Cerebellar cortex (tissue), 1 donor: ENCODE measurements at places on chromosomes 2 and 18.

- DNase-seq: peak; percentile 39
These were observed 218.1 kb downstream of the HNMT start for GRCh38 chr2:138182250-138182936.

DNA sequence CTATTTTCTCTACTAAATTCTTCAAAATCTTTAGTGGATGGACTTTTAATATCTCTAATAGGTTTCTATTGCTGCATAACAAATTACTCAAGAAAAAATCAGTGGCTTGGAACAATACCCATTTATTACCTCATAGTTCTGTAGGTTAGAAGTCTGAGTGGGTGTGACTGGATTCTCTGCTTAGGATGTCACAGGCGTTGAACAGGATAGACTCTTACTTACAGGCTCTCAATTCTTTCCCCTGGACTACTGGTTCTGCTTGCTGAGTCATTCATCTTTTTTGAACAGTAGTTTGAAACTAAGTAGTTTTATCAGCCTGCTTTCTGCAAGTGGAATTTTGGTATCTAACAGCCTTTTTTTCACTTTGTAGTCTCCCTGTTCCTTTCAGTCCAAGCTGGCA, 265.4 kb downstream of the ZNF385B start:
- no peak for DNase-seq

- no peak for DNase-seq
These were observed 106.5 kb upstream of the CHRNA1 start for GRCh38 chr2:174870787-174871186.

GRCh38 chr2:43340945-43341356, 114.5 kb upstream of the ZFP36L2 start:
- DNase-seq: no peak

DNA sequence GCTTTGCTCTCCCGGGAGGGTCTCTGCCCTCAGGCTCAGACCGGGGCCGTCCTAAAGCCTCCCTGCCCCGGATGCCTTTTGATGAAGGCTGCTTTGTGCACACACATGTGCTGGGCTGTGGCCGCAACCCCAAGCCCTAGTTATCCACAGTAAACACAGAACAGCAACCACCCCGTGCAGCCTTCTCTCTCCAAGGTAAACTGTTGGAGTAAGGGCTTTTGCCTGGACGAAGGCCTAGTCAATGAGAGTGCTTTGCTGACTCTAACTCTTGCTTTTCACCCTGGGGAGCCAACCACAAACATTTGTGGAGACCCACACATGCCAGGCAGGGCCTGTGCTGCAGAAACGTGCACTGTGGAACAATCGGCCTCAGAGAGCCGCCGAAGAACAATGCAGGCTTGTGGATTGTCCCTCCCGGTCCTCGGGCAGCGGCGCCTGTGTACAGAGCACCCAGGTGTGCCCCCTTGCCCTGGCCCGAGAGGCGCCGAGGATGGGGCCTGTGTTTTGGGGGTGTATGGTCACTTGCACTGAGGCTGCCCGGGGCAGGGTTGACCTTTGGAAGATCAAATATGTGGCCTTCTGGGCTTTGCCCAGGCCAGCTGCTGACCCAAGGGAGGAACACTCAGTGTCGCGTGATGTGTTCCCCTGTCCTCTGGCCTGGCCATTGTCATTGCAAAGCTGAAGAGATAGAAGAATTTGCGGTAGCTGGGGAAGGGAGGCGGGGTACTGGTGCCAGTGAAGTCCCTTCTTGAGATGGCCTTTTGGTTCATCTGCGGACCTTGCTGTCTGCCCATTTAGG, 37.0 kb downstream of the CTIF start:
- no peak for DNase-seq

DNA sequence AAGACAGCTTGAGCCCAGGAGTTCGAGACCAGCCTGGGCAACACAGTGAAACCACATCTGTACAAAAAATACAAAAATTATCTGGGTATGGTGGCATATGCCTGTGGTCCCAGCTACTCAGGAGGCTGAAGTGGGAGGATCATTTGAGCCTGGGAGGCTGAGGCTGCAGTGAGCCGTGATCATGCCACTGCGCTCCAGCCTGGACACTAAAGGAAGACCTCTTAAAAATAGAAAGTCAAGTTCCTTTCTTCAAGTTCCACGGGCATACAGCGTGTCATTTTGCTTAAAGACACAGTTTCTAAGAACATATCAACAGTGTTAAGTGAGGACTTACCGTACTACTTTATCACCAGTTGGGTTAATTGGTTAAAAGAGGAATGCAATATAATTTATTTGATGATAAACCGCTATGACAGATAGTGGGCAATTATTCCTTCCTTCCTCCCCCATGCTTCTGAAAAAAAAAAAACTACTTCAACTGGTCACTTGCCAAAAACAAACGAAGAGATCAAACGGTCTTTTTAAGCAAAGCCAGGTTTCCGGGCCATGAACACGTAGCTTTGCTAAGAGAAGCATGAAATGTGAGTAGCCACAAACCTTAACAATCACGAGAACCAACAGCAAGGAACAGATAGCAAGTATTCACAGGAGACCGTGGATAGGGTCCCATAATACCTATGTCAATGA, 21.4 kb downstream of the AP1S3 start:
- no peak for DNase-seq

DNA sequence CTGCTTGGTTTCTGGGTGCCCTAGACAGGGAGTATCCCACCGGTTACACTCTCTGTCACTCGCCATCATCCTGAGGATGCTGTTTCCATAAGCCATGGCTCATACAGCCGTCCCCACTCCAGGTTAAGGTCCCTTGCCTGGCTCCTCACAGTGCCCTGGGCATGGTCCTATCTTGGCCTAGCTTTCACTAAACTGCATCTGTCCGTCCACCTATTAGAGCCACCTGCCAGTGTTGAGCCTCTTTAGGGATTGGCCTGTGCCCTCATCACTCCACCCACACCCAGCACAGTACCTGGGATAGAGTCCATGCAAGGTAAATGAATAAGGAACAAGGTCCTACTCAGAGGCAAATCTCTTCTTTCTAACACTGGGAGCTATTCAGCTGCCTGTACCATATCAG, 320.1 kb downstream of the GBX2 start:
- DNase-seq: peak; percentile 21

- no peak for DNase-seq
These were observed 160.1 kb downstream of the RTP5 start for GRCh38 chr2:242029422-242030225.

DNA sequence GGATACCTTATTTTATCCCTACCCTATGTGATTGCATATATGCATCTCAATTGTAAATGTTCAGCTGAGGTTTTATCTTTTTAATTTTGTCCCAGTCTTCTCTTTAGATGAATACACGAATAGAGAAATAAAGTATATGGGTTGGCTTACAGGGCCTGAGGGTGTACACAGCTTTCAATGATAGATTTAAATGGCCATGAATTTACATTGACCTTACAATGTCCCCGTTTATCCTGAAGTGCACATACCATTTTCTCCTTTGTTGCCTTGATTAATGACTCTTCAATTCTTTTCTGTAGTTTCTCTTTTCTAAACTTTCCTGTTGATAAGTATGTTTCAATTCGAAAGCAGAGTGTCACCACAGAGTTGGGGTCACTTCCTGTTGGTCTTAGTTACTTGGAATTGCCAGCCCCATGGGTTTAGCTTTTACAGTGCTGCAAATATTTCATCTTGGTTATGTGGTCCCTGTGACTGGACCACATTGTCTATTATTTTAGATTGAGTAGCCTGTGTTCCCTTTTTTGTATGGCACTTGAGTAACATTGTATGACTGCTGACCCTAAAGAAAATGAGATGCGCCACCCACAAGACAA, 1616.3 kb upstream of the ACVR2A start:
- DNase-seq: no peak

DNA sequence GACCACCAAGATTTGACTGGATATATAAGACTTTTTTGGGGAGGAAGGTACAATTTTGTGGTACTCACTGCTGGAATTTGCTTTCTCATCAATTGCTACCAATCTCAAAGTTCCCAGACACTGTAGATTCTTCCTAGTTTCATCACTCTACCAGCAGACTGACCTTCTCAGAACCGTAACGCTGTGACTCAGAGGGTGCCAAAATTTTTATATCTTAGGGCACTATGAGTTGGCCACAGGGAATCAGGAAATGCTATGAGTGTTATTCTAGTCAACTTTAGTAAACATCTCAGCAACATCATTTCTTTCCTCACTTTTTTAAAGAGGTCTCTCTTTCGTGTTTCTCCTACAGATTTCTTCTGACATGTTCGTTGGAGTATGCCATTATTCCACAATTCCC, 499.0 kb downstream of the TMX3 start:
- no peak for DNase-seq

GRCh38 chr2:105279126-105279525, 37.6 kb downstream of the GPR45 start:
- DNase-seq: no peak

DNA sequence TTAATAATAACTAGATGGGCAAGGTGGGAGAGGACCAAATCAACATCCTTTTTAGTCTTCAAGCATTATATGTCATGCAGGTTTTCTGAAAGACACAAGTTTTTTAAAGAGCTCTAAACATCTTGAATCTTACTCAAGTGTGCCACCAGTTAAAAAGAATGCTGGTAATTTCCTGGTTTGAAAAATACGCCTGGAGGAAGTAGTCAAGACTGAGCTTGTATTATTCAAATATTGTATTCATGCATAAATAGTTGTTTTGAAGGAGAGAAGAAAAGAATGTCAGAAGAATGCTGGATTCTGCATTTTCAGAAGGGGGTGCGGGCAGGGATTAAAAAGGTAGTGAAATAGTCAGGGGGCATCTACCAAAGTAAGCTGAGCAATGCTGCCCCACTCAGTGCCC, 90.7 kb downstream of the WDPCP start:
- no peak for DNase-seq

GRCh38 chr18:10038268-10038667, 124.5 kb downstream of the VAPA start:
- no peak for DNase-seq

GRCh38 chr18:49708662-49709346, 104.5 kb downstream of the ACAA2 start:
- no peak for DNase-seq

GRCh38 chr18:5305835-5306234, 10.3 kb upstream of the ZBTB14 start:
- DNase-seq: no peak

GRCh38 chr2:29336341-29337241, 221.4 kb downstream of the CLIP4 start:
- no peak for DNase-seq

DNA sequence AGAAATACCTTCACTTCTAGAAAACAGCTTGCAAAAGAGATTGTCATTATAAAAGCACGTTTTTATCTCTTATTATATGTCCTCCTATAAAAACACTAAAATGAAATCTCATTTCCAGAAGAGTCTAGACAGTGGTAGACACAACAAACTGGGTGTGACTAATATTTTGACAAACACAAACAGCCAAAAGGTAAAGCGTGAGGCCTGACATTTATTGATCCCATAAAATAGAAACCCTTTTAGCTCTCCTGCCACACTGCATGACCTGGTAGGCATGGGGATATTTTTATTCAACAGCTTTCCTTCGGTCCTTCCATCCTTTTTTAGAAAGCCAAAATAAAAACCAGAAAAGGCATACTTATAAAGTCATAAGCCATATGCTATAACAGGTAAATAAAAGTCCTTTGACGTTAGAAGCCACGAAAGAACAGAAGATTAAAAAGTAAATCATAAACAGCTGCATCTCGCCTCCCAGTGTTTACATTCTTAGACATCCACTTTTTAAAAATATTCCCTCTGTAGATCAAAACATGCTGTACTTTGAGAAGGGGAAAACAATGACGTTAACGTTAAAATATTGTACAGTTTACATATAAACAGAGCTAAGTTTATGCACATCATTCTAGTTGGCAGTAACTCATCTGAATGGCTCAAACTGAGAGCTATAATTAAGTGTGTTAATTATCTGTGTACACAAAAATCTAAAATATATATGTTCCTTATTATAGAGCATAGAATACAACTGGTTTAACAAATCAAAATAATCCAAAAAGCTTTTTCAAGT, 44.6 kb downstream of the IRS1 start:
- DNase-seq: no peak

GRCh38 chr2:62459106-62459505, 46.9 kb downstream of the TMEM17 start:
- DNase-seq: no peak

DNA sequence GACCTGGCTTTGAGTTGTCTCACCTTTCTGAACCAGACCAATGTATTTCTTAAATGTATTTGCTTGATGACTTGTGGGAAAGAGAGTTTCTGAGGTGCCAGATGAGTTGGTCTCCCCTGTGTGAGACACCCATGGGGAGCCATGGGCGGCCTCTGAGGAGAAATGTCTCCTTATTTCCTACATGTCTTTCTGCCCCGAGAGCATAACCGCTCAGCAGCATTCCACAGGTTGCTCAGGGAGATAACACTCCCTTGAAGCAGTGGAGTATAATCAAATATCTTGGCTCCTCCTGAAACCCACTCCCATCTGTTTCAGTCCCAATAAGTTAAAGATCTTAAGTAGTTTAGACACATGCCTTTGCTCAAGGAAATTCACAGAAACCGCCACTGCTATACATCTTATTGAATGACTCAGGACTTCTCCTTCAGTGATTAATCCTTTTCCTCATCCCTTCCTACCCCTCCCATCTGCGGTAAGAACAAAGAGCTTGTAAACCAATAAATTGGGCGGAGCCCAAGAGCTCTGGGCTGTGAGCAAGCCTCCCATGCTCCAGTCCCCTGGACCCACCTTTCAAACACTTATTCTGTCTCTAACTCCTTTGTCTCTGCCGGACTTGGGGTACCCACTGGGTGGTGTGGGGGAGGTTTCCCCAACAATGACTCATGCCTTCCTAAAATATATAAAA, 285.5 kb upstream of the LRRTM4 start:
- no peak for DNase-seq

- no peak for DNase-seq
These were observed 45.3 kb upstream of the NARS1 start for GRCh38 chr18:57666818-57667497.

DNA sequence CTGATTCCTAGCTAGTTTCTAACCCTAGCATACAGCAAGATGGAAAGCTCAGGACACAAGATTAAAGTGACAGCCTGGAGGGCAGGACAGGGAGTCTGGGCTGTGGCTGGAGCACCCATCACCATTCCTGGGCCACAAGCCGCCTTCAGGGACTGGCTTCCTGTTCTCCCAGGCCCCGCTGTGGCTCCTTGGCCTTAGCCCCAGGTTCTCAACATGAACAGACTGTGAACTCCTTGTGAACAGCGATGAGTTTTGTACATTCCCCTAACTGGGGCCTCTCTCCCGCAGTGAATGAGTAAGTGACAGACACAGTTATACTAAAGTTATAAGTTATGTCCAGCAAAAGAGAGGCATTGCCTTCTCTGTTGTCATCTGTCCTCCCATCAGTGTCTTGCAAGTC, 35.9 kb upstream of the SLC14A1 start:
- DNase-seq: no peak

DNA sequence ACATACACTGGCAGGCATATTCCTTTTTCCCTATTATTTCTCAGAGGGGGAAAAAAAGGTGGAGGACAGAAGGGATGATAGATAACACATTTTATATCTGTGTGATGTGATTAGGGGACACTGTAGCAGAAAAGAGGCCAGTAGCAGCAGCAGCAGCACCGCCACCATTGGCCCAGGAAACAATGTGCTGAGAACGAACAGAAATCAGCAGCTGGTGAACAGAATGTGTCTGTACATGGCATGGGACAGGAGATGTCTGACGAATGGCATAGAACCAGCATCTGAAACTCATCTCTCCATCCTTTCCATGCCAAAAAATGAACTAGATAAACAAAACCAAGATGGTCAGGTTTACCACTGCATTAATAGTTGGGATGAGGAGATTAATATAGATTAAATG, 936.1 kb upstream of the ACVR2A start:
- DNase-seq: no peak
